ENCODE measurements at places on chromosomes 16 and 17.

GRCh38 chr17:59149841-59150511 lies 5.0 kb downstream of the SKA2 start:
- no peak for DNase-seq

DNA sequence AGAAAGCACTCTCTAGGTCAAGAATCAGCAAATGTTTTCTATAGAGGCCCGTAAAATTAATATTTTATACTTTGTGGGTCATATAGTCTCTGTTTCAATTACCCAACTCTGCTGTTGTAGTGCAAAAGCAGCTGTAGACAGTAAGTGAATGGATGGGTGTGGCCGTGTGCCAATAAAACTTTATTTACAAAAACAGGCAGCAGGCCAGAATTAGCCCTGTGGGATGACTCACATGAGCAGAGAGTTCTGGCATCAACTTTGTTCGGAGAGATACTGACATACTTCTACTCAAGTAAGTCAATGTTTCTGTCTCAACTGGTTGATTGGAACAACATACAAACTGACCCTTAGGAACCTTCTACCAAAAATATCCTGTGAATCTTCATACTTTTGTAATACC lies 616.2 kb downstream of the MAF start:
- no peak for DNase-seq

- peak; percentile 59 for DNase-seq
Observed at GRCh38 chr16:1331712-1332617, 1.5 kb upstream of the BAIAP3 start.

DNA sequence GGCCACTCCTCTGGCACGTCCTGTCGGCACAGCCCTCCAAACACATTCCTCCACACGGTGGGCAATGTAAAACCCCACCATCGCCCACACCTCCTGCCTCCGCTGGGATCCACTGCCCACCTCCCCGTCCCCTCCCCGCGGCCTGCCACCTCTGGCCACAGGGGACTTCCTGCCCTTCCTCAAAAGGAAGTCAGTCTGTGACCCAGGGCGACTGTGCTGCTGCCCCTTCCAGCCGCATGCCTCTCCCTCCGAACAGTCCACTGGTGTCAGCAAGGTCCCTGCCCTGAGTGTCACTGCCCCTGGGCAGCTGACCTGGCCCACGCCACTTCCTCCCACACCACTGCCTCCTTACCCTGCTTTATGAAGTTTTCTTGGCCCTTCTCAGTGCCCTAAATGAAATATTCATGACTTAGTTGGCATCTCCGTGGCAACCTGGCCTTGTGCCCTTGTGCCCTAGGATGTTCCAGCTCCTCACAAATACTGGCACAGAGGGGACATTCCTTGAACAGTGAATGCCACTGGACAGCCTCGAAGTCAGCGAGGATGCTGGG lies 2.0 kb downstream of the PLD6 start:
- no peak for DNase-seq

DNA sequence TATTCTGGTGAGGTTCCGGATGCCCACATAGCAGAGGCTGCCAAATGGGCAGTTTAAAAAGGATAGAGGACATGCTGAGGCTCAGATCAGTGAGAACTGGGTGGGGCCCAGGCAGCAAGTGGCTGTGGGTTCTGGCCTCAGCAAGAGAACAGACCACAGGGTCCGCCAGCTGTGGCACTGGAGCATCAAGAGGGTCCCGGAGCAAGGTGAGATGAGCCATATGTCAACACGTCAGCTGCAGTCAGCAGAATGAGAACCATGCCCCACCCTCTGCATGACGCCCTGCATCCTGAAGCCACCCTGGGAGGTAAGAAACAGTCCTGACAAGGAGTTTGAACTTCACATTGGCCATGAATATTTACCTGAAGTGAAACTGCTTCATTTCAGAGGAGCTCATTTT lies 20.1 kb upstream of the CCL5 start:
- no peak for DNase-seq

GRCh38 chr17:6780001-6780400 lies 4.0 kb downstream of the FBXO39 start:
- DNase-seq = no peak

GRCh38 chr17:47993964-47994363 lies 23.1 kb downstream of the CDK5RAP3 start:
- DNase-seq = no peak

DNA sequence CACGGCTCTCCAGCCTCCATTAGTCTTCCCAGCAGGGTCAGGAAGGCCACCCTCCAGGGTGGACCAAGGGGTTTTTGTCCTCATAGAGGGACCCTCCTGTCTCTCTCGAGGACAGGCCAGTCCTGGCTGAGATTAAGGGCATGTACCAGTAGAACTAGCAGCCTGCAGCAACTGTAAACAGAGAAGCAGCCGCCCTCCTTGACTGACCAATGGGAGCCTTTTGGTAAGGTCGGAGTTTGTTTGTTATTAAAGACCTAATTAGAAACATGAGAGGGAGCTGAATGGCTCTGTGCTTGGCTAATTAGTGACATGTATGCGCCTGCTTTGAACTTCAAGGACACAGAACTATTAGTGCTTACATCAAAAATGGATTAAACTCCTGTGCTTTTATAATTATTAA lies 80.0 kb downstream of the CCDC182 start:
- DNase-seq = no peak

DNA sequence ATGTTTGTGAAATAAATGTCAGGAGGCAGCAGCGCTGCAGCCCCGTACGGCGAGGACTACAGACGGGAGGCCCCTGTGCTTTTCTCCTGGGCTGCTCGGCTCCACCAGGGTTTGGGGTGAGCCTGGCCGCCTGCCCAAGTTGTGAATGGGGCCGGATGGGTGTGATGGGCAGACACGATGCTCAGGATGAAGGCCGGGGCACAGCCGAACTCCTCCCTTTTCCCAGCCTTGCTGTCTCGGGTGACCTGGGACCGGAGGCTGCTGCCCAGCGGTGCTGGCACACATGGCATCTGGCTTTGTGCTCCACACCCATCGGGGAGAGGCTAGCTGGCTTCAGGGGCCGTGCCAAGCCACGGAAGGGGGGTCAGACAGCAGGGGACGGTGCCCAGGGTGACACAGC lies 34.2 kb upstream of the ZFPM1 start:
- DNase-seq = no peak

GRCh38 chr17:53088481-53088880 lies 734.2 kb upstream of the KIF2B start:
- DNase-seq = no peak

GRCh38 chr17:55926276-55926990 lies 175.6 kb downstream of the PCTP start:
- no peak for DNase-seq

- peak; percentile 64 for DNase-seq
Observed at GRCh38 chr16:14302399-14303181, 231.5 kb downstream of the MRTFB start.

GRCh38 chr17:64460955-64461354 lies 12.0 kb downstream of the MILR1 start:
- DNase-seq = no peak

DNA sequence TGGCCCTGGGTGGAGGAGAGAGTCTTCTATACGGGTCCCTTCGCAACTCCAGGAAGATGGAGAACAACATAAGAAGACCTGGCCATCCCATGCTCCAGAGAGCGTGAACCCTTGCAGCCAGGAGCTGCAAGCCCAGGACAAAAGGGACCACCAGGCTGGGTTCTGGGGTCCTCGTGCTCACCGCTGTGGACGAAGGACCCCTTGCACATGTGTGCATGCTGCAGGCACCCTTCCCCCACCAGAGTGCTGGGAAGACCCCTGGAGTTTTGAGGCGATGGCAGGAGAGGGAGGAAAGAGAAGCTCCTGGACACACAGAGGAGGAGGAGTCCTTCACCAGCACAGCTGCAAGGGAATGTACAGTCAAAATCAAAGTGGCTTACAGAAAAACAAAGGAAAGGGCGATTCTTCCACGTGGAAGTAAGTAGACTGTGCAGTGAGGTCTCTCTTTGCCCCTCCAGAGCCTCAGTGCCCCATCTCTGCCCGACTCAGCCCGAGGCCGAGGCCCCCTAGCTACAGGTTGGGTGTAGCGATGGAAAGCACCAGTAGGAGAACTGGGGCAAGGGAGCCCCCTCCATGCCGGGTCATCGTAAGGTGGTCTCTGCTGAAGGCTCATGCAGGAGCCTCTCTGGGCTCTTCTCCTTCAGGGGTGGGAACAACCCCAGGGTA lies 51.3 kb downstream of the PIMREG start:
- no peak for DNase-seq

- DNase-seq = no peak
Observed at GRCh38 chr17:75737133-75737962, 16.1 kb downstream of the ITGB4 start.

DNA sequence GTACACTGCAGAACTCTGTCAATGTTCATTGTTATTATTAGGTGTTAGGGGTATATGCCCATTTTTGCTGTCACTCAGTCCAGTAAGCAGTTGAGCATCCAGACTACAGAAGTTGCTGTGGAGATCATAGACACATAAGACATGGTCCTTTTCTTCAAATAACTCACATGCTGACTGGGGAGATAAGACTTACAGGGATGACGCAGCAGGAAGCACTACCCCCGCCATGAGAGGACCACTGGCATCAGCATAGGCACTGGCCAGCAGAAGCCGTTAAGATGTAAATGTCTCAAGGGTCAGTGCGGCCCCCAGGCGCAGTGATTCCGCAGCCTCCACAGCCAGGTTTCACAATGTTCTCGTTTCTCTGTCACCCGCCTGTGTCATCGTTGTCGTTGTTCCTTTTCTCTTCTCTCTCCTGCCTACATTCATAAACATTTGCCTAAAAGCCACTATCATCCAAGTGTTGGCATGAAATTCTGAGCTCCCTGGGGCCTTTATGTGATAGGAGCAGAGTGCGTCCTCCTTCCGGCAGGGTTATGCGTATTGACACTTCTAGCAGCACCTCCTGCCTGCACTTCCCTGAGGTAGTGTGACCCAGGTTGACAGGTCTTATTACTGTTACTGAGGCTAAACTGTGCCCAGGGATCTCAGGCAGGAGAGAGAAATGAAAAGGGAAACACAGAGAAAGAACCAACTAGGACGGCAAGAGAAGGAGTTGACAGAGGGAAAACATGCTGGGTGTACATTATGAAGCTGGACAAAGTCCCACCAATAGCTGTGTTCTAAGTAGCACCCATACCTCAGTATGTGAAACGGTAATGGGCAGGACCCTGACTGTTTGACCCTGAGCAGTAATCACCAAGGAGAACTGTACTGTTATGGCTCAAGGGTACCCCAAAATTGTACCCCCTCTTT lies 17.9 kb downstream of the TANGO6 start:
- DNase-seq = no peak

- DNase-seq = no peak
Observed at GRCh38 chr16:28538733-28539596, at the start of gene NUPR1. NUPR1 (minus strand) TSS chr16:28538974; CDS start chr16:28538907, 67 bp downstream.

DNA sequence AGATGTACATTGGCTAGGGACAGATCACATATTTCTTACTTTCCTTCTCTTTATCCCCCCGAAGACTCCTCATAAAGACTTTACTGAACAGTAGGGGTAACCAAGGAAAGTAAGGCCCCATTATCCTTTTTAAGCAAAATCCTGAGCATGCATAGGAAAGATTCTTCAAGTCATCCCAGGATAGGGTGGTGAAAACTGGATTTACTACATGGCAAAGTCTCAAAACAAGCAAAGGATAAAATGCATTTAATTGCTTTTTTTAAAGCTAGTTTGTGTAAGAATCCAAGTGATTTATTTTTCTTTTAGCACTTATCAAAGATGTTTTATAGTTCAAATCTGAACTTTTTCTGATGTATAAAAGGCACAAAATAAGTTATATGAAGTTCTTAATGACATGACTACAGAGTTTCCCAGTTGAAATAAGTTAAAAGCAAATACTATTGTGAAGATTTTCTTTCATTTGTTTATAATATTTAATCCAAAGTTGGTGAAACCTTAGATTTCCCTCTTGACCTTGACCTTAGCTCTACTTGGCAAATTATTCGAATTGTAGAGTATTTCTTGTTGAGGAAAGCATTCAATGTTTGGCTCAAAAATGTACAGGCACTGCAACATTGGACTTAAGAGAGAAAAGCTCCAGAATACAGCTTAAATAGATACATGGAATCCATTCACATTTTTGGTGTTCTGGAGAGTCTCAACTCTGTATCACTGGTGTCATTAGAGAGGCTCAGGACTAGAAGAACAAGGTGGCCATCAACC lies 104.3 kb downstream of the ABCA8 start:
- no peak for DNase-seq

GRCh38 chr17:38741921-38742410 lies 6.2 kb downstream of the PCGF2 start:
- DNase-seq = no peak

DNA sequence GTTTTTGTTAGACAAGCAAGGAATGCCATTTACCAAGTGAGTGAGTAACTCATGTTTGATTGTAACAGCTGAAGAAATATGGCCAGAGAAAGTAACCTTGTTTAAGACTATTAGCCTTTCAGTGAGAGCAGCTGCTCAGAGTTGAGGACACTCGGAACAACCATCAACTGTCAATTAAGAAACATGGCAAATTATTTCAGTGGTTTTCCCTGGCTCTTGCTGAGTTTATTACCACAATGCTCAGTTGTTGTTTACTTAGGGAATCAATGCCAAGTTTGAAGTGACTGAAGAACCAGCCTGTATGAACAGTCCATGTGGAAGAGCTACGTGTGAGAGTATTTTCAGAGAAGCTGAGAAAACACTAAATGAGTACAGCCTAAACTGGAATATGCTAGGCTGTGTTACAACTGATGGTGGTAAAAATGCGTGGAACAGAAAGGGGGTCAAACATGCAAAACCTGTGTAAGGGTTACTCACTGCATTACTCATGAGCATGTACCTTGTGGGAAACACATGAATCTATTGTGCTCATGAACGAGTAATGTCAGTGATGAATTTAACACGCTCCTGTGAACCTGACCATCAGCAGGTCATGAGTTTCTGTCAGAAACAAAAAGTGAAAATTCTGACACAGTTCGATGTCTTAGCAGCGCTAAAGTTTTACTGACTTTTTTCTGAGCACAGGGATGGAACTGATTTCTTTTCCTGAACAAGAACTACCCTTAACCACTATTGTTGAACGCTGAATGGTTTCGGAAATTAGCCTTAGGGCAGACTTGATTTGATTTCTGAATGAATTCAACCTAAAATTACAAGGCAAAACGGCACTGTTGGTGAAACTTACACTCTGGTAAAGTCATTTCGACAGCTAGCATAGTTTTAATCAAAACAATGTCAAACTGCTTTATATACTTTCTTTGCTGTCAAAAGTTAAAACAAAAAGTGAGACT lies 33.5 kb downstream of the GNA13 start:
- DNase-seq = peak; percentile 80

DNA sequence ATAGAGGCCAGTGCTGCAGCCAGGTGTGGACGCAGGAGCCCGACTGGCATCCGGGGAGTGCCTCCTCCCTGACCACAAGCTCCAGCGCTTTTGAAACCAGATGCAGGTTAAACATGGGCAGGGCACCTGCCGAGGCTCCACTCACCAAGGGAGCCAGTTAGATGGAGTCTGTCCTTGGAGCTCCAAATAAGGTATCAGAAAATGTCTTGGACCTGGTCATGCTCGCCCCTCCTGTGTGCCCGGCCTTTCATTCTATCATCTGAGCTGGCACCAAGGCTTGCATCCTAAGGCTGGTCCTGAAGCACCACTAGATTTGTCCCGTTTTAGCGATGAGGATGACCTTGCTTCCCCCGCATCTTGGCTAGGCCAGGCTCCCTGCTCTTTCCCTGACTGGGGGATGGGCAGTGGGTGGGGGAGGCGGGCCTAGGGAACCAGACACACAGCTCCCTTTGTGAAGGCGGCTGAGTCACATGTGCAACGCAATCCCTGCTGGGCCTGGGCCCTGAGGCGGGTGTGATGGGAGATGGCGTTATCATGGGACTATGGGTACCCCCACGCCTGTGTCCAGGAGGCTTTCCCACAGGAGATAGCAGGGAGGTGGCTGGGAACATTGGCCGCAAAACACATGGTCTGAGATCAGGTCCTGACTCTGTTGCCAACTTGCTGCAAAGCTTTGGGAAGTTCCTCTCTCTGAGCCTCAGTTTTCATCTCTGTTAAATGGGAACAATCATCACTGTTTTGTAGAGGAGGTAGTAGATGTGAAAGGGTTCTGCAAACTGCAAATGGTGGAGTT lies 5.0 kb upstream of the ADGRG1 start:
- no peak for DNase-seq
